Spinal cord (tissue), 10 donors: ENCODE measurements at places on chromosomes 5 and 9. TPM values are rescaled to one million over a fixed set of nuclear protein-coding genes. Genes with fewer than 3 reads are reported as not detected.

- DNase-seq: no peak
Observed at GRCh38 chr5:62514510-62515119, 64.0 kb upstream of the LRRC70 start.

The SNCB gene
- polyA plus RNA-seq: 271 TPM

The CIZ1 gene
- polyA plus RNA-seq: 157 TPM

The ODF2 gene
- polyA plus RNA-seq: 44.1 TPM

- no peak for DNase-seq
Observed at GRCh38 chr5:150637245-150638052, 3.0 kb upstream of the SYNPO start.

- peak; percentile 26 for DNase-seq
Observed at GRCh38 chr9:69097064-69097463, 61.5 kb downstream of the FXN start.

The SHISAL2B gene
- polyA plus RNA-seq: 2.9 TPM

The BARHL1 gene
- polyA plus RNA-seq: 3.2 TPM

DNA sequence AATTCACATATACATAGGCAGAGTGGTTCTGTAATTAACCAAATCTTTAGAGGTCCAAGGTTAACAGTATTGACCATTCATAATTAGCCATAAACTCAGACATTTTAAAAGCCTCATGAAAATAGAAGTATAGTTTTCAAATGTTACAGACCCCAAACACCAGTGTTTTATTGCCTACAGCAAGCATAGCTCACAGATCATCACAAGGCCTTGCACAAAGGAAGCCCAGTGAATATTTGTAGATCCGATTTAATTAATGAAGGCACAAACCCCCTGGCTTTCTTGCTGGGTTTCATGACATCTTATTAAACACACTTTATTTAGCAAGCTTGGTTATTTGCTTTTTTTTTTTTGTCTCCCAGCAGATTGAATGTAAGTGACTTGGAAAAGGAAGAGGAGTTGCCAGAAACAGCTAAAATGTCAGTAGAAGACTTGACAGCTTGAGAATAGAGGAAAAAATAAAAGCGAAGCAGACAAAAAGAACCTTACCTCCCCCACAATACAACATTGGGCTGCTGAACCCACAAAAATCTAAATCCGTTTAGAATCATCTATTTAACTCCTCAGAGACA is 283.9 kb upstream of the TNC start:
- peak; percentile 39 for DNase-seq

DNA sequence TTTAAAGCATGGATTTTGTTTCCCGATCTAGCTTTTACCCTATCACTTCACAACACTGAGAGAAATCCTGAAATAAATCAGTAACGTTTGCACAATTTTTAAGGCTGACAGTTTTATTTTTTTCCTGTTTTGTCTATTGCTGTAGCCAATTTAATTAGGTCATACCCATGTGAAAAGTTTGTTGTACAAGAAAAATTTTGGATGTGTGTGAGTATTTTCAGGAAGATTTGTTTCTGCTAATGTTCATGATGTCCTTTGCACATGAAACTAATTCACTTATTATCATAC is 237.8 kb downstream of the ARRDC3 start:
- DNase-seq: no peak

GRCh38 chr9:137972355-137972987 is 94.9 kb downstream of the CACNA1B start:
- no peak for DNase-seq

The PTPN3 gene
- polyA plus RNA-seq: 6.3 TPM

The CTXN3 gene
- 10.8 TPM for polyA plus RNA-seq

The GNPDA1 gene
- polyA plus RNA-seq: 37.1 TPM

The NR5A1 gene
- polyA plus RNA-seq: 0.09 TPM

DNA sequence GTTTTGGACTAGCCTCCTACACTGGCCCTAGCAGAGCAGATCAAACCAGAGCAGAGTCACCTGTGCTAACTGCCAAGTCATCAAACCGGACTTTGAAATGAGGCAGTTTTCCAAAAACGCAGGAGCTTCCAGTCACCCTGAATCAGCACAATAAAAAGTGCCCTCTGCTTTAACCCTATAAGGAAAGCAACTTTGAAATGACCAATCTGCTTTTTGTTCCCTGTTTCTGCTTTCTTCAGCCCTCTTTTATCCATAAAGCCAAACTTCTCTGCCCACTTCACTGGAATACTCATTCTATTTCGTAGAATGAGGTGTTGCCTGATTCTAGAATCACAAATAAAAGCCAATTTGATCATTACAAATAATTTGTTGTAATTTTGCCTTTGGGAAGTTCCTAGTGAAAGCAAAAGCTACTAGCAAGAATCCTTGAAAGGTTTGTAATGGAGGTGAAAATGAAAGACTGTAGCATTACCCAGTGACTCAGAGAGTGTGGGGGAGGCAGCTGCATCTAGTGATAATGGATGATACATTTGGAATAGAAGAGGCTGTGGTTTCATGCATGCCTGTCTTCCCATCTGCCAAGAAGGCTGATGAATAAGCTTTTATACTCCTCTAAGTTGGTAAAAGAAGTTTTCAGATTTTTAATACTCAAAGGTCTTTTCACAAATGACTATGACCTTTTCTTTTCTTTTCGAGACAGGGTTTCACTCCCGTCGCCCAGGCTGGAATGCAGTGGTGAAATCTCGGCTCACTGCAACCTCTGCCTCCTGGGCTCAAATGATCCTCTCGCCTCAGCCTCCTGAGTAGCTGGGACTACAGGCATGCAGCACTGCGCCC is 14.9 kb downstream of the SPAAR start:
- DNase-seq: no peak

The PCDHB4 gene
- polyA plus RNA-seq: 5.4 TPM

DNA sequence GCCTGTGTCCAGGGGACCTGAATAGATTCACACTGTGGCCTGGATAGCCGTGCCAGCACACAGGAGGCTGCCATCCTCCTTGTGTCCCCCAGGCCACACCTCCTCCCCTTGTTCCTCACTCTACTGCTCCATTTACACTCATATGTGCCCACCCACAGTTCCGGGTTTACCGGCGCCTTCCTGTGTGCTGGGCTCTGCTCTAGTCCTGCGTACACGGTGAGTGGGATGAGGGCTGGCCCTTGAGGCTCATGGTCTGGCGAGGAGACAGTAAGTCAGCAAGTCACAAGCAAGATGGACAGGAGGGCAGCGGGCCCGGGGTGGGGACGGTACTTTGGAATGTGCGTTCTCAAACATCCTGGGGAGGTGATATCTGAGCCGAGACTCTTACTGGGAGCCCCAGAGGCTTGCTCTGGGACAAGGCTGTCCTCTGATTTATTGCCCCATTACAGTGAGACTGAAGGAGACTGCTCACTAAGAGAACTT is 32.4 kb upstream of the NXNL2 start:
- no peak for DNase-seq

DNA sequence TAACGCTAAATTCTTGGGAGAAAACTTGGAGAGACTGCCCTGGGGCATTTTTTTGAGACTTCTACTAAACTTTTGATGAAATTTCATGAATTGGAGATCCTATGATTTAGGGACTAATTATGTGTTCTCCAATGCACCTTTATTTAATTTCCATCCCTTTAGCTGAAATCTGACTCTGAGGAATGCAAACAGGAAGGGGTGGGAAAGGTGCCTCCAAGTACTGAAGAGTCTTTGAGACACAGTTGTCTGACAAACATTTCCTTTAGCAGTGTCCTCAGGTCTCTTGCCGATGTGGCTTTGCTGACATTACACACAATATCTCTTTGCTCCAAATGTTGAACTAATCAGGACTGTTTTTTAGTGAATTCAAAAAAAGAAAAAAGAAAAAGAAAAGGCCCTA is 76.9 kb downstream of the LIX1 start:
- no peak for DNase-seq

DNA sequence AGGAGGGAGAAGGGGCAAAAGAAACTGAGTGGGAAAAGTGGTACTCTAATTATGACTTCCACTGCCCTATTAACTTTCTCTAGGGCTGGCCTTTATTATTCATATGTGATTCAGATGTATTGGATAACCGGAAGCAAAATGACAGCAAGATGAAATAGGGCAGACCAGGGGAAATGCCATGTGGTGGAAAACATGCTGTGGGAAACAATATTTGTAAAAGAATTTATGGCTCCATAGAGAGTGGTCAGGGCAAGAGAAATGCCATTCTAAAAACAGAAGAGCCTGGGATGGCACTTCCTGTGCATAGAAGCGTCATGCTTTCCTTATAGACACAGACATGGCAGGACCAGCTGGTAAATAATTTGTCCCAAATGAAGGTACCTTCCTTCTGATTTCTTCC is 67.7 kb downstream of the MEGF10 start:
- no peak for DNase-seq

The CDKN2A gene
- not detected for polyA plus RNA-seq

The GARIN3 gene
- polyA plus RNA-seq: not detected

DNA sequence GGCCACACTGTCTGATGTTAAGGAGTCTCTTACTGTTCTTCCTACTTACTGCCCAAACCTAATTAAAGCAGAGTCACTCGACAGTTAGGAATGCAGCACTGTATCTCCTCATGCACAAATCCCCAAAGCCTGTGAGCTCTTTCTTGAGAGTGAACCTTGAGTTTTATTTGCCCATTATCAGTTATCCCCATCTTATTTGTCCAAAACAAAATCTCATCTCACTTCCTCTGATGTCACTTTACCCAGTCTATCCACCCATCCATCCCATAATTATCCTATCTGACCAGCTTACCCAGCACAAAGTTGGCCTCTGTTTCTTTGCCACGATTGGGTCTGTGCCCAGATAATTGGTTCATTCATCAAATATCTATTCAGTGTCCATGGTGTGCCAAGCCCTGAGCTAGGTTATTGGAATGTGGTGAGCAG is 250.8 kb downstream of the SLIT3 start:
- DNase-seq: peak; percentile 39

- no peak for DNase-seq
Observed at GRCh38 chr9:98970532-98971041, 26.9 kb downstream of the COL15A1 start.

The TBC1D2 gene
- 5.6 TPM for polyA plus RNA-seq

DNA sequence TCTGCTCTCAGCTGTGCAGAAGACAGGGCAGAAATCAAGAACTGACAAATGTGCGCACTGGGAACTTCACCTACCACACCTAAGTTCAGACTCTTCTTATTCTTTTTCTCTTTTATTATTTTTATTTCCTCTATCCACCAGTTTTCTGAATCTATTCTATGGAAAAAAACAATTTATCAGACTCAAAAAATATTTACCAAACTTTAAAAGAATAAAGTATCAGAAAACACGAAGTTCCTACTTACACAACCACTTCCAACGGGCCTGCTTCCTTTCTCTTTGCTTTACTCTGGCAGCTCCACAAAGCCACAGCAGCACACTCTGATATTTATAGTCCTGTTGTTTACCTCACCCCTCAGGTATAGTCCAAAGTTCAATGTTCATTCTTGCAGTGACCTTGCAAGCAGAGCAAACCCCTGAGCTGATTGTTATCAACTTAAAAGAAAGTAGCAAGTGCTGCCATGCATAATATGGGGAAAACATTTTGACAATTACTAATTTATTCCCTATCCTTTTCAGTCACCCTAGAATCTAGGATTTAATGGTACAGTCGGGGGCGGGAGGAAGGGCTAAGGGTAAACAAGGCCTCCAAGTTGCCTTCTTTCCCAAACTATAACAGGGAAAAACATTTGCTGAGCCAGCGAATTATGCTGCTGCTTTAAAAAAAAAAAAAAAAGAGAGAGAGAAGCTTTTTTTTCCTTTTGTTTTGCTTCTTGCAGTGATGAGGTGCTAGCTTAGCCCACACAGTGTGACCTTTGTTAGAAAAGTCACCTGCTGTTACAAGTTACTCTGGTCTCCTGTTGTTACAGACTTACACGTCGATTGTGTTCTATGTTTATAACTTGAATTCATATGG is at the start of gene SELENOP:
SELENOP (minus strand) TSS at position 302 of the 856 bp plus-strand sequence. CDS start 3,539 bp downstream, outside the sequence.
- peak; percentile 68 for DNase-seq

DNA sequence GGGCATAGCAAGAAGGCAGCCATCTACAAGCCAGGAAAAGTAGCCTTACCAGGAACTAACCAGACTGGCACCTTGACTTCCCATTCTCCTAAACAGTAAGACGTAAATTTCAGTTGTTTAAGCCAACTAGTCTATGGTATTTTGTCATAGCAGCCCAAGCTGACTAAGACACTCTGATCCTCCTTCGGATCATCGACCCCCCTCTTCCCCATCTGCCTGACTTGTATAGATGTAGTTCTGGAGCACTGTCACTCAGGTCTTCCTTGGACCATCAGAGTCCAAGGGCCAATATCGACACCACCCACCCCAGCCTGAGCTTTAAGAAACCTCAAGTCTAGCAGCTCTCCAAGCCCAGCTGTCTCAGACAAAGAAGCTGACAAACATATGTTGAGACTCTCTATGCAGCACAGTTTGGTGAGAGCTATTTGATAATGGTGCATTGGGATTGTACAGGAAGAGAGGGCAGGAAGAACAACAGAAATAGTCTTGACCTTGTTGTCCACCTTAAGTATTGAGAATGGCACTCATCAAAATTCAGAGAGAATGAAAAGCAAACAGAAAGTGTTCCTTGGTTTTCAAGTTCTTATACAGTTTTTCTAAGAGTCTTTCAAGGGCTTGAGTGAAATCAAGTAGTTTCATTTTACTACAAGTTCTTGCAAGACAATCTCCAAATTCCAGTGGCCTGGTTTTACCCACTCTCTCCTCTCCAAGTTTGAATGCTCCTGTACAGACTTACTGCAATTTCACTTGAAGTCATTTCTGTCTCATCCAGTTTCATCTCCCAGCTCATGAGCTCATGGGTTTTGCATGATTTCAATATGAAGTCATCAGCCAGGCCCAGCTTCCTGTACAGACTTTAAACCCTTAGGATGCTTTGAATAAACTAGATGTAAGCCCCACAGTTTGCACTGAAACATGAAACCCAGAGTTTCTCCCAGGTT is 122.3 kb upstream of the RAI14 start:
- no peak for DNase-seq
